ENCODE measurements at places on chromosomes 16 and 17.

GRCh38 chr17:60095830-60096229 is 17.1 kb upstream of the HEATR6 start:
- DNase-seq, result no peak

DNA sequence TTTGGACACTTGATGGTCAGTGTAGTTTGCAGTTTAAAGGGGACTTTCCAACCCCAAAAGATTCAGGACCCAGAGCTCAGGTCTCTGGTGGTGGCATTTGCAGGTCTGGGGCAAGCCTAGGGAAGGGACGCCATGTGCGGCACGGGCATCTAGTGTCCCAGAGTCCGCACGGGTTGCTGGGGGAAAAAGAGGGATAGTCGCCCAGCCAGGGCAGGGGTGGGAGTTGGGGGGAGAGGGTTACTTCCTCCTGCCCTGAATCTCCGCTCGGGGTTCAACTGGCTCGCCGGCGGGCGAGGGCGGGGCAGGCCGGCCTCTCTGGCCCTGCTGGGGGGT is 239 bp upstream of the CA7 start:
- no peak for DNase-seq

- no peak for DNase-seq
Measured at GRCh38 chr17:77111934-77112296, 28.9 kb upstream of the SEC14L1 start.

GRCh38 chr17:13400491-13400890 is 201.2 kb downstream of the HS3ST3A1 start:
- DNase-seq, result no peak

DNA sequence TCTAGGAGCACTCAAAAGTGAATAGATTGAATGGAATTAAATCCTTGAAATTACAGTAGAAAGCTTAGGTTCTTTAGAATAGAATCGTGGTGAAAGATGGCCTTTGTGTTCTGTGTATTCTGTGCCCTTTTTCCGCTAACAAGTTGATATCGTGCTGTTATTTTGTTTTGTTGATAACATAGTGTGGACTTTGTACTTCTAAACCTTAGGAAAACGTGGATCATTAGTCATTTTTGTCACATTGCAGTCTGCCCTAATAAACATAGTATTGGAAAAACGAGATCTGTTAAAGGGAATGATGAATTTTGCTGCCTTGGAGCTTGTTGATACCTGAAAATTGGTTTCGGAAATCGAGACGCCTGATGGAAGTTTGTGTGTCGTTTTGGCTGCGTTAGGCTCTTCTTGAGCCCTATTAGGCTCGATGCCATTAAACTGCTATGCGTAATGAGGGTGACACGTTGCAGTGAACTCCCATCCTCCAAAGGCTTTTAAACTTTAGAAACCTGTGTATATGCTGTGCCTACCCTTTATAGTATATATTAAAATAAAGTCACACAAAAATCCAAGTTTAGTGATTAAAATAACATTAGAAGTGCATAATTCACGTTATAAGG is 145.7 kb downstream of the PRKCA start:
- DNase-seq, result no peak

DNA sequence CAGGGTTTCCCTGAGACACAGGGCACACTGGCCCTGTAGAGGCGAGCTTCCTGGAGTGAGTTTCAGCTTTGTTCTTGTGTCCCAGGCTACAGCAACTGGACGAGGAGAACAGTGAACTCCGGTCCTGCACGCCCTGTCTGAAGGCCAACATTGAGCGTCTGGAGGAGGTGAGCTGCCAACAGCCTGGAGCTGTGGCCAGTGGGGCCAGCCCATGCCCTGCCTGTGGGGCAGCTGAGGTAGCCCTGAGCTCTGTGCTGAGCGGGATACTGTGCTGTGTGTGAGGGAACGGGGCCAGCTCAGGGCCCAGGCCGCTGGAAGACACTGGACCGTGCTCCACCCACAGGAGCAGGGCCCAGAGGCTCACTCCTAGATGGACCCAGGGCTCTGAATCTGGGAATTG is 8.7 kb upstream of the CAPN15 start:
- no peak for DNase-seq

- no peak for DNase-seq
Measured at GRCh38 chr16:80985611-80986010, 21.1 kb downstream of the CMC2 start.

DNA sequence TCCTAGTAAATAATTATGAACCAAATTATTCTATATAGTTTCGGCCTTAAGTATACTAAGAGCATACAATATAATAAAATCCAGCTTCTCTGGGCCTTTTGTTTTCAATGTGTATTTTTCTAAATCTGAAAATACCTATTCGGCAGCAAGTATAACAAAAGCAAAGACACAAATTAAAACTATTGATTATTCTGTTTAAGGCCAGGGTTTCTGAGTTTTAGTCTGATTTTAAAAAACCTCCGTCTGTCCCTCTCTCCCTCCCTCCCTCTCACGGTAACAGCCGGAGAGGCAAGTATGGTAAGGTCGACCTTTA is 1.5 kb downstream of the TOB1 start:
- DNase-seq, result no peak

GRCh38 chr17:61254904-61255303 is 144.7 kb upstream of the TBX2 start:
- no peak for DNase-seq
